ENCODE measurements at places on chromosomes 12 and 14.
A peak's percentile ranks its signal among the peaks of the same experiment; 100 is the strongest.

DNA sequence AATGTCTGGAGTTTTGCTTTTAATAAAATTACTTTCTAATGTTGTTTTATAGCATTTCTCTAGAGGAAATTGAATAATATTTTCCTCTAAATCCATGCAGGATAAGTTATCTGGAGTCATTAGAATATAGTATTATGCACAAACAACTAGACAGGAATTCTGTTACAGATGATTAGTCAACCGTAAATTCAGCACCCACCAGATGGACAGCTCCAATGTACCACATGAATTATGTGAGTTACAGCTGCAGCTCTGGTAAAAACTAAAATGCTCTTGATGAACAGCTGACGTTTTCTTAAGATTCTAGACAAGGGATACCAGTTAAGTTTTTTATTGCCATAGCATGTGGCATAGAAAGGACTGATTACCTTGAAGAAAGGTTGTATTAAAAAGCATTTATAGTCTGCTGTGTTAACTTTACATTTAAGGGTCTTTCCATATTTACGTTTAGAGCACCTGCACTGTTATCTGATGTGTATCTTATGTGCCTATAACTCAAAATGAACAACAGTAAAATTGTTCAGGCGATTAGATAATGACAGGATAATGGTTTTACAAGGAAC lies 321.4 kb upstream of the LRFN5 start:
- DNase-seq = no peak

DNA sequence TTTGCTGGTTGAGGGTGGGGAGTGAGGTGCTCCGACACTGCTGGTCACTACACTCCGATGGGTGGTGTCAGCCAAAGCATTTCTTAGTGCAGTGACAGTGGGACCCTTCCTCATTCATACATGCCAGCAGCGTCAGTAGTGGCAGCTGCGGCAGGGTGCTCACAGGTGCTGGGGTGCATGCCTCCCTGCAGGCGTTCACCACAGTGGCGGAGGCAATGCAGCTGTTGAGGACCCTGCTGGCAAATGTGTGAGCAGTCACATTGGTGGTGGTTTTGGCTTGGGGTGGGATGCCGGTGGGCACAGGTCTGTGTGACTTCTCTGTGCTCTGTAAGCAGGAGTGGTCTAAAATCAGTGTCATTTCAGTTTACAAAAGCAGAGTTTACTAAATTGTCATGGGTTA lies 464.6 kb downstream of the FUT8 start:
- no peak for DNase-seq

DNA sequence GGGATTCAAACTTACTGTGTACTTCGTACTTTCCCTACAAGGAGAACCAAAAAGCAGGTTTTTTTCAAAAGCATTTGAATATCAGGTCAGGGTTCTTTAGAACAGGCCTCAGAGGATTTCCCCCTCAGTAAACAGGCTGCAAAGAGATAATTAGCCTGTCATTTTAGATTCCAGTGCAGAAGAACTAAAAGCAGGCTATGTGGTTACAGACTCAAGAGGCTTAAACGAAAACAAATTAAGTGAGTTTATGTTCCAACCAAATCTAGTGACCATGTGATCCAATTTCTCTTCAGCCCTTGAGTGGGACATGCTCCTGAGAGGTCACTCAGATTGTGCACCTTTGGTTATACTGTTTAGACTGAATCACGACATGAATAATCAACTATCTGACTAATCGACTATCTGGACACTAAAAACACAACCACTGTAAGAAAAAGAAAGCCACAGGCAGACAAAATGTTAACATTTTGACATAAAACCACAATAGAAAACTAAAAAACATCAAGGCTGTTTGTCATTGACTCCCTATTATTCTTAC lies 4.5 kb downstream of the TMED8 start:
- no peak for DNase-seq

DNA sequence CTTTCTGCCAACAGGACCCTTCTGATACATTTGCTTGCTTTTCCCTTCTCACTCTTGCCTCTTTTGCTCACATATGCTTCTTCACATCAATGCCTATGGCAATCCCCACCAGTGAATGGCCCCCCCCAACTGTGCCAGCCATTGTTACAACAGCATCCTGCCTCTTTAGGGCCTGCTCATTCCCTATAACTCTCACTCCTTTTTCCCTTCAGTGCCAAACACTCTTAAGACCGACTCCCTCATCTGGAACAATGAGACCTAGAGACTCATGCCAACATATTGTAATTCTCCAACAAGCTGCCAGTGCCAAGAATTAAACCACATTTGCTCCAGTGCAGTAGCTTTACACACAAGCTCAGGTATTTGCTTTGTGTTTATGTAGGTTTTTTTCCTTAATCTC lies 189.0 kb downstream of the SOX5 start:
- DNase-seq = no peak

- DNase-seq = peak; percentile 33
Observed at GRCh38 chr14:73743431-73743931, 29.3 kb upstream of the PNMA1 start.

DNA sequence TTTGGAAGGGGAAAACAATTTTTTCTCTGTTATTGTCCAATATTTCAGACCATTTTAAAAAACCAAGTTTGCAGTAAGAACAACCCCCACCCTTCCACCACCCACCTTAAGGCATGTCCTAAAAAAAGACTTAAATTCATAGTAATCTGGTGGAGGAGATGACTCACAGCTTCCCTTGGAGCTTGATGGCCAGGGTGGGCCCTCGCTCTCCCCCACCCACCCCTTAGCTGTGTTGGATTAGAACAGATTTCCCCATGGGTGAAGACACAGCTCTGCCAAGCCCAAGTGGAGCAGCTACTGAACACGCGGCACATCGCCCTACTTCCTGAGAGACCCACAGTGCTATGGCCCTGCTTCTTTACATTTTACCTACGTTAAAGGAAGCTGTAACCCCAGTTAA lies 140.3 kb downstream of the GCH1 start:
- DNase-seq = no peak

DNA sequence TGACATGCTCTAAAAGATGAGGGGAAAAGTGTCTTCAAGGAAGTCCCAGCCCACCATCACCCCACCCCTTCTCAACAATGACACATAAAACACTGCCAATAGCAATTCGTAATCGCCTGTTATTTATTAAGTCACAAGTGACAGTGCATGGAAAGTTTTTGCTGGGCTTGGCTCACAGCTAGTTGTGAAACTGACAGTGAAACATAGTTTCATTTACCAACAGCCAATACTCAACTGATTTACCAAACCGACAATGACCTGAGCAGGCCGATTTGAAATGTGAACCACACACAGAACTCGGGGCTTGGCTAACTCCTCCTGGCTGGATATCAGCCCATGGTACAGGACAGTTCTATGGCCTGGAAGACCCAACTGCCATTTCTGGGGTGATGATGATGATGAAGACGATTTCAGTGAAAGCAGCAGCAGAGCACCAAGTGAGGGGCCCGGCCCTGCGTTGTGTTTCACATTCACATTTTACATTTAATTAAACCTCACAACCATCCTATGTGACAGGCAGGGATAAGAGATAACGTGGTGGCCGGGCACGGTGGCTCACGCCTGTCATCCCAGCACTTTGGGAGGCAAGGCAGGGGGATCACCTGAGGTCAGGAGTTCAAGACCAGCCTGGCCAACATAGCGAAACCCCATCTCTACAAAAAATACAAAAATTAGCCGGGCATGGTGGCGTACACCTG lies 42.7 kb downstream of the CAMKK2 start:
- no peak for DNase-seq

- DNase-seq = no peak
Observed at GRCh38 chr14:64478634-64479250, 13.4 kb downstream of the AKAP5 start.

All from activated naive CD4-positive, alpha-beta T cell (primary cell).